ENCODE measurements at places on chromosomes 16 and 17.

GRCh38 chr16:70788668-70789594 lies 12.0 kb downstream of the VAC14 start:
- no peak for DNase-seq

- peak; percentile 28 for DNase-seq
Measured at GRCh38 chr16:1678500-1679098, 520 bp downstream of the JPT2 start.

DNA sequence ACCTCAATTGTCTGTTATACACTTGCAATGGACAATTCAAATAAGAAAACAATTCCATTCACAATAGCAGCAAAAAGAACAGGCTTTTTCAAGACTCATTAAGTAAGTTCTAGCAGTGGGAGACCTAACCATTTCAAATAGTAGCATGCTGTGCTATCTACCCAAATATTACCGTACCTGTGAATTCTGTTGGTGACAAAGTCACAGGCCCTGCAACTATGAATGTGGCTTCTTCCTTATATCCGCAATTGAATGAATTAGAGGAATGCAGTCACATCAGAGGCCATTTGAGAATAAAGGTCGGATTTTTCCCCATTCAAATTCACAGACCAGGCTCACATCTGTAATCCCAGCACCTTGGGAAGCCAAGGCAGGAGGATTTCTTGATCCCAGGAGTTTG lies 800 bp upstream of the NME4 start:
- DNase-seq: no peak

- DNase-seq: peak; percentile 72
Measured at GRCh38 chr17:17376362-17376761, 73.2 kb downstream of the NT5M start.

DNA sequence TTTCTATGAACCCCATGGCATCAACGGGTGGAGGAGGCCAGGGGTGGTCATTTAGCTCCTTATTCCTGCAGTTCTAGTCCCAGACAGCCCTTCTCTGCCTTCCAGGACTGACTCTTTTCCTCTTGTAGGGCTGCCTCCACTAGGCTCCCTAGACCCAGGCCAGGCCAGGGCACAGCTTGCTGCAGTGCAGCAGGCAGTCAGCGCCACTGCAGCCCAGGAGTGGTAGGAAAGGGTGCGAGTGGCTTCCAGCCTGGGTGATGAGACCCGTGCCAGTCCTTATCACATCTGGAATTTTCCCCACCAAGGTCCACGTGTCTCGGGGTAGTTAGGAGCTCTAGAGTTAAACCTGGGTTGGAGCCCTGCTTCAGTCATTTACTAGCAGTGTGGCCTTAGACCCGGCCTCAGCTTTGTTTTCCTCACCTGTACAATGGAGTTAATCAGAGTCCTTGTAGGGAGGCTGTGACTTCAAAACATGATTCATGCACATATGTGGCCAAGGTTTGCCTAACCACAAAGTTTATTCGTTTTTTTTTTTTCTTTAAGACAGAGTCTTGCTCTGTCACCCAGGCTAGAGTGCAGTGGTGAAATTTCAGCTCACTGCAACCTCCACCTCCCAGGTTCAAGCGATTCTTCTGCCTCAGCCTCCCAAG lies 4.7 kb downstream of the SLC5A11 start:
- no peak for DNase-seq

- peak; percentile 74 for DNase-seq
Measured at GRCh38 chr16:29738514-29738913, 7.3 kb downstream of the C16orf54 start.

- no peak for DNase-seq
Measured at GRCh38 chr17:80770881-80771611, 220.6 kb upstream of the CHMP6 start.

GRCh38 chr16:24858219-24859041 lies 12.7 kb downstream of the SLC5A11 start:
- peak; percentile 9 for DNase-seq

GRCh38 chr17:77083531-77083930 lies 57.2 kb upstream of the SEC14L1 start:
- no peak for DNase-seq

- DNase-seq: no peak
Measured at GRCh38 chr17:5680766-5681165, 96.5 kb upstream of the NLRP1 start.

DNA sequence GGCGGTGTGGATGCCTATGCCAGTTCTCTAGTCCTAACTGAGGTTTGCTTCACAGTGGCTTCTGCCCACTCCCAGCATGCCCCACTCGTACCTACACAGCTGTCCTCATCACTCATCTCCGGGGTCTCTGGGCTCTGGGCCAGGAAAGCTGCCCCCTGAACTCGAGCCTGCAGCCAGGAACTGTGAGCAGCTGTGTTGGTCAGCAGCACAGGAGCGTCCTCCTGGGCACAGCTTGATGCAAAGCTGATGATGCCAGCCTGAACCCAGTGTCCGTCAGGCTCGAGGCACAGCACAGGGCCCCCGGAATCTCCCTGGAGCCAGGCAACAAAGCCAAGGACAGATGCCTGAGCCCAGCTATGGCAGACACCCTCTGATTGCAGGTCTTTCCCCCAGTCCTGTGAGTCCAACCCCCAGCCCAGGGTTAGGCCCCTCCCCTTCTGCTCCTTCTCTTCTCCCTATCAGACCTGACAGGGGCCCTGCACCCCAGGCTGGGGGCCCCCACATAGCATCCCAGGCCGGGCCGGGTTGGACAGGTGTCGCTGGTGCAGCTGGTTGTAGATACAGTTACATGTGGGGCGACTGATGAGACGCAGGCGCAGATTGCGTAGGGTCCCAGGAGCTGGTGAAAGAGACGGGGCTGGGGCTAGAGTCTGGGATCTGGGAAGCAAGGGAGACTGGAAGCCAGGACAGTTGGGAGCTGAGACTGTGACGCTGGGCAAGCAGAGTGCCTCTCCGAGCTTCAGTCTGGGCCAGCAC lies 2.7 kb downstream of the PRSS53 start:
- DNase-seq: no peak

- no peak for DNase-seq
Measured at GRCh38 chr17:12519956-12520594, 145.6 kb upstream of the MYOCD start.

GRCh38 chr17:42778570-42778969 lies 1.8 kb upstream of the WNK4 start:
- DNase-seq: no peak

DNA sequence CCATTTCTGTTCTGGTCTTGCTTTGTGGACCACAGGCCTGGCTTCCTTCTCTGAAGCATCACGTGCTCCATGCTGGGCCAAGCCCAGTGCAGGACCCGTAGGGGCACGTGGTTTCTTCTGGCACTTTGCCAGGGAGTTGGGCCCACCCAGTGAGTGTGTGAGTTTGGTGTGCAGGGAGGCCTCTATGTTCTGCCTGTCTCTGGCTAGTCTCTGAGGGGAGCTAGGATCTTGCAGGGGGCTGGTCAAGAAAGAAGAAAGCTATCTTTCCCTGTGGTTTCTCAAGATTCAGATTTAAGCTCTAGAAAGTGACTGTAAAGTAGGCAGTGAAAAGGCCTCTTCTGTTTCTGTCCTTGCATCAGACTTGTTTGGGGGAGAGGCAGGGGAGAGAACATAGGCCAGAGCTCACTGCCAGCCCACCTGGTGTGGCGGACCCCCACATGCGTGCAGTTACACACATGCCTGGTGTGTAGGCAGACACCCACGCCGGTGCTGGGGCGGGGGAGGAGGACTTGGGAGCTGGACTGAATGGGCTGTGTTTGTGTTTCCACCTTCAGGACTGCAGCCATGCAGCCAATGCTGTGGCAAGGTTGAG lies 11.8 kb downstream of the LASP1 start:
- DNase-seq: no peak

DNA sequence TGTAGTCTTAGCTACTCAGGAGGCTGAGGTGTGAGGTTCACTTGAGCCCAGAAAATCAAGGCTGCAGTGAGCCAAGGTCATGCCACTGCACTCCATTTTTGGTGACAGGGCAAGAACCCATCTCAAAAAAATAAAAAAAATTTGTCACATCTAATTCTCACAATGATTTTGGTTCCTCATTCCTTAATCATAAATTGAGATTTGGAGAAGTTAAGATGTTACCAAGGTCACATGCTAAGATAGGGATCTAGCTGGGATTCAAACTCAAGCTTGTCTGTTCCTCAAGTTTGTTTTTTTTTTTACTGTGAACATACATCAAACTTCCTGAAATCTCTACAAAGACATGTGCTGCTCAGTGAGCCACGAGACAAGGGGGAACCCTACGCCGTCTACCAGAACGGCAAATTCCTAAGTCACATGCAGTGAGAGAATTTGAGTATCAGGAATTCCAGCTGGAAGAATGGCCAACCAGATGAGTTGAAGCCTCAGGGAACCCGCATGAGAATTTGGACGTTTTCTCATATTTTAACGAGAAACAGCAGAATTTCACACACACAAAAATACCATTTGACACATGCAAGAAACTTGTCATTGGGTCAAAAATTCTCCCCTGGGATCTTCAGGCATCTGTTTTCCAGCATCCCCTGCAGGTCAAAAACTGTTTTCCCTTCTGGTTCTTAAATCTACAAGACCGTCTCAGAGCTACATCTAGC lies 414.1 kb upstream of the GOT2 start:
- peak; percentile 3 for DNase-seq

GRCh38 chr16:67548265-67549126 lies 13.8 kb upstream of the CTCF start:
- DNase-seq: no peak

DNA sequence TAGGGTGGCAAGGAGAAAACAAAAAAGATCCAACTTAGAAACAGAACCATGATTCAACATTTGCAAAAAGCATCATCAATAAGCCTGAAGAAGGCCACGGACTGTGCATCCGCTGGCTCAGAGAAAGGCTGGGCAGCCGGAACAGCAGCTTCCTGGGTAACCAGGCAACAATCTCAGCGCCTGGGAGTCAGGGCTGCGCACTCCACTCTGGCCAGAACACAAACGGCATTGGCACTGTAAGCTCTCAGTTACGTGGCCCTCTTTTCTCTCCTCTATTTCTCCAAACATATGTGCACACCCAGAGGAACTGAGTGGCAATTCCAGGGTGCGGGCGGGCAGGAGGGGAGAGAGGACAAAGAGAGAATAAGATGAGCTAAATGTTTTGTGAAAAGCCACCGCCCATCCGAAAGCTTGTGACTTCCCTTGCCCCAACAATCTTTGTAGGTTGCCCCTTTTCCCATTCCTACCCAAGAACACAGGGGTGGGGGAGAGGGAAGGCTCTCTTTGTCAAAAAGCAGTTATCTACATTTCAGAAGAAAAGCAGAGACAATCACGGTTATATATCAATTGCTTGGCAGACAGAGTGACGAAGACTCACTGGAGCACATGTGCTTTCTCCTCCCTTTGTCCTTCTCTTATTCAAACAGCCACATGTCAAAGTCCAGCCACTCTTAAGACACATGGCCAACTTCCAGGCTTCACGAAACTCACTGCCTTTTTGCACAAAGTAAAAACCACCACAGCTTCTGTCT lies 6.6 kb upstream of the GHDC start:
- no peak for DNase-seq

DNA sequence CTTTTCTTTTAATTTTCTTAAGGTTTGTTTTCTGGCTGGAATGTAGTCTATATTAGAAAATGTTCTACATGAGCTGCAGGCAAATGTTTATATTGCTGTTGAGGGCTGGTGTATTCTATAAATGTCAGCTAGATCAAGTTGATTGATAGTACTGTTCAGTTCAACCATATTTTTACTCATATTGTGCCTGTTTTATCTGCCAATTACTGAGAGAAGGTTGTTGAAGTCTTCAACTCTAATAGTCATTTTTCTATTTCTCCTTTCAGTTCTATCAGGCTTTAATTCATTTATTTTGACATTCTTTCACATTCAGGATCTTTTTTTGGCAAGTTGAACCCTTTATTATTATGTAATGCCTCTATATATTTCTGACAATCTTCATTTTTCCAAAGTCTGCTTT lies 93.2 kb upstream of the HS3ST3A1 start:
- no peak for DNase-seq

- DNase-seq: no peak
Measured at GRCh38 chr16:1199347-1200013, 25.6 kb downstream of the TPSG1 start.

DNA sequence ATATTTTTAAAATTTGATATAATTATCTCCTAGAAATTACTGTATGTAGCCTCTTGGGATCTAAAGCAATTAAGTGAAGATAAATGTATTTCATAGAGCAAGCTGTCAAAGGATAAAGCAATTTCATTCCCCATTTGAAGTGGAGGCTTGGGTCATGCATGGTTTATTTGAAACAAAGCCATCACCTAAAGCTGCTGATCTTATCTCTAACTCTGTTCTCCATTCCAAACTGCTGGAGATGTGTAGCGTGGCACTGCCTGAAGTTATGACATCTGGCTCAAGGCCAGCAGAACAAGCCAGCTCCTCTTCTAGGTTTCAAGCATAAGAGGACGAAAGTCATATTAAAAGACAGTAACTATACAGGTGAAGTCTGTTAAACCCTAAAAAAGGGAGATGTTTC lies 83.9 kb downstream of the HIC1 start:
- DNase-seq: no peak

GRCh38 chr17:80033840-80034239 lies 1.8 kb downstream of the TBC1D16 start:
- no peak for DNase-seq

- no peak for DNase-seq
Measured at GRCh38 chr16:81616321-81617020, 162.6 kb upstream of the PLCG2 start.

DNA sequence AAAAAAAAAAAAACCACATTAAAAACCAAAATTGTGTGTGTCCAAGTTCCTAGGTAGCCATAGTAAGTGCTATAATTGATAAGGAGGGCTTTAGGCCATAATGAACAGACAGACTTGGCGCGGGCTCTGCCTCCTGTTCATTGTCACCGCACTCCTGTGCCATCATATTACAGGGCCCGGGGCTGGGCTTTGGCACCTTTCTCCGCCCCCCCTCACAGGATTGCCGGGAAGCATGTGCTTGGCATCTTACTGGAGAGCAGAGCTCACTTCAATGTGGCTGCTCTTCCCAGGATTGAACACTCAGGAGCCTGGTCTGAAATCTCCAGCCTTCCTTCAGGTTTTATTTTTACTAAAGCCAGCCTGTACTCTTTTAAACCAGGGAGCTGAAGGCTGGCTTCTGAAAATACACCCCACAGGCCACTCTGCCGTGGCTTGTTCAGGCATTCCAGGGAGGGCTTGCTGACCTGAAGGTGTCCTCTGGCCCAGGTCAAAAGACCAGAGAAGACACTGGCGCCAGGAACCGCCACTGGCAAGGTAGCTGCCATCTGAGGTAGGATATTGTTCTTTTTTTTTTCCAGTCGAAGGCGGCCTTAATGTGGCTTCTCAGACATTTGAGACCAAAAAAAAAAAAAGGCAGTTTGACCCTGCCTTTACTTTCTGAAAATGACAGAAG lies 39.3 kb downstream of the DHRS7B start:
- no peak for DNase-seq

Measured in inflammatory macrophage treated with lipopolysaccharide for 1 hour (primary cell).